Urothelium cell line (cell line): ENCODE measurements at places on chromosomes 6 and 20.

- DNase-seq, result no peak
These were observed 174.1 kb downstream of the NRN1 start for GRCh38 chr6:5832668-5833067.

DNA sequence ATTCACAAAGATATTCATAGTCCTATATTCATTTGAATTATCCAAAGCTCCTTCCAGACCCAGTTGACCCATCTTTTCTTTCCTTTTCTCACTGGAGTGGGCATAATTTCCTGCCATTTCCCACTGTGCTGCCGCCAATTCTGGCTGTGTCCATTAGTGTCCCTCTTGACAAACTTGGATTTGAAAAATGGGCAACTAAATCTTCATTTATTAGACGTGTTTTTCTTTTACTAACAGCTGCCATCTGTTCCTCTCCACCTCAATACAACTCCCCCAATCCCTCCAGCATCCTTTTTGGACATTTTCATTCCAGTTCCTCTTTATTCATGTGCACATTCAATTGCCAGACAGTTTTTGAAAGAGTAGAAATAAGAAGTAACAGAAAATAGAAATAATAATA is 90.5 kb downstream of the PCSK2 start:
- no peak for DNase-seq

DNA sequence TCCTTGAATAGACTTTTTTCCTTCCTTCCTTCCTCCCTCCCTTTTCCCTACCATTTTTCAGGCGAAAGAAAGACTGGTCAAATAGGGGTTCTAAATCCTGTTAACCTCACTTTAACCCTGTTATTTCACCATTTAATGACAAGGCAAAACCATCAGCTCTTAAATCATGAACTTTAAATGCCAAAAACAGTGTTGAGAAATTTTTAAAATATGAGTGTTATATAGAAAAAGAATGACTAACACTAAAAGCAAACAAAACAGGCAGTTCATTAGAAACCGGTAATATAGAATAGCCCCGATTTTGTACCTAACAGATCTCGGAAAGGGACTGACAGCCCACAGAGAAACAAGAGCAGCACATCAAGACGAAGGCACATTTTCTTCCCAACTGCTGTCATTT is 57.4 kb upstream of the CEP85L start:
- DNase-seq, result no peak

GRCh38 chr6:13281686-13282085 is 46.7 kb downstream of the TBC1D7 start:
- no peak for DNase-seq

DNA sequence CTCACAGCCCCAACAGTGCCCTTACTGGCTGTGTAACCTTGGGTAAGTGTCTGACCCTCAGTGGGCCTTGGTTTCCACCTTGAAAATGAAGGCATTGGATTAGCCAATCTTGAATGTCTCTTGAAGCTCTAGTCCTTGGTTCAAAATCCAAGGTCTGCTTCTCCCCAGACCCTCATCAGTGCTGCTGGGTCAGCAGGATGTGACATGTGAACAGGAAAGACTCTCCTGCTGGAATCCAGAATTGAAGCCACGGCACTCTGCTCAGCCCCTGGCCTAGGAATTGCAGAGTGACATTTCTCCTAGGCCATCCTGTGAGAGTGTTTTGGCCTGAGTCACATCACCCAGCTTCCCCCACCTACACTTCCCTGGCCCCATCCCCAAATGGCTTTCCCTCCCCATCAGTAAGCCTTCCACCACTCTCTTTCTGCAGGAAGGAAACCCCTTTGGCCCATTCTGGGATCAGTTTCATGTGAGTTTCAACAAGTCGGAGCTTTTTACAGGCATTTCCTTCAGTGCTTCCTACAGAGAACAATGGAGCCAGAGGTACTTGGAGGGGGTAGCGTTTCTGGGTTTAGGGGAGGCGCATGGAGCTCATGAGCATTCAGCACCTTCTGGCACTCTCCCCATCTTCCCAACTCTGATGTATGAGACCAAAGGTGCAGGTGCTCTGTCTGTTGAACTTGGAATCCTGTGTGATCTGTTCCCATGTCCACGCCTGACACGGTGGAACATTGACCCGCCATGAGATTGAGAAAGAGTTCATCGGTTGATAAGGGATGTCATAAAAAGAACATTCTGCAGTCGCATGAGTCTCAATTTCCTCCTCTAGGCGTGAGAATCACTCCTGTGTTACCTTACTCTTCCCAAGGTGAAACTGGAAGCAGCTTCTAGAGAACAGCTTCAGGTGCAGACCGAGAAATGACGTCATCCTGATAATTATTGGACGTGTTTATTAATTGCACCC is 8.8 kb downstream of the POFUT1 start:
- no peak for DNase-seq

DNA sequence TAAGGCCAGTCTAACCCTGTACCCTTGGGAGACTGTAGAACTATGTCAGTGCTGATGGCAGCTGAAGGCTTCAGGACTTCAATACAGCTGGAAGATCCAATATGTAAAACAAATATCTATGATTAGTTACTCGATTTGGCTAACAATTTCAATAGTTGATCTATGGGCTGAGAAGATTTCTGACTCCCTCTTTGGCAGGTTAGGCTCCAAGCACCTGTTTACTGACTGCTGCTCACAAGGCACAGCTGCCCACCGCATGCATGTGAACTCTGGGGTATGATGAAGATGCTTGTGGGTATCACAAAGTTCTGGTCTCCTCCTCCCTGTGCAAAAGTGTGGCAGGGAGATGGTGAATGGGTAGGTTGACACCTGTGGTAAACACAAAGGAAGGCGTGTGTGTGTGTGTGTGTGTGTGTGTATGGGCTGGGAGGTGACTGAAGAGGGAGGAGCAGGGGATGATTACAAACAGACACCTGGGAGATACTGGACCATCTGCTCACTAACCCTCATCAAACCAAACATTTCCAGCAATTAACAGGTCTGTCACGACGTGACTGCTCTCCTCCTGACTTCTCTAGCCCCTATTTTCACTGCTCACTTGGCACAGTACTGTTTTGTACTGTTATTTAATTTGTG is 18.1 kb downstream of the ELMO2 start:
- no peak for DNase-seq

DNA sequence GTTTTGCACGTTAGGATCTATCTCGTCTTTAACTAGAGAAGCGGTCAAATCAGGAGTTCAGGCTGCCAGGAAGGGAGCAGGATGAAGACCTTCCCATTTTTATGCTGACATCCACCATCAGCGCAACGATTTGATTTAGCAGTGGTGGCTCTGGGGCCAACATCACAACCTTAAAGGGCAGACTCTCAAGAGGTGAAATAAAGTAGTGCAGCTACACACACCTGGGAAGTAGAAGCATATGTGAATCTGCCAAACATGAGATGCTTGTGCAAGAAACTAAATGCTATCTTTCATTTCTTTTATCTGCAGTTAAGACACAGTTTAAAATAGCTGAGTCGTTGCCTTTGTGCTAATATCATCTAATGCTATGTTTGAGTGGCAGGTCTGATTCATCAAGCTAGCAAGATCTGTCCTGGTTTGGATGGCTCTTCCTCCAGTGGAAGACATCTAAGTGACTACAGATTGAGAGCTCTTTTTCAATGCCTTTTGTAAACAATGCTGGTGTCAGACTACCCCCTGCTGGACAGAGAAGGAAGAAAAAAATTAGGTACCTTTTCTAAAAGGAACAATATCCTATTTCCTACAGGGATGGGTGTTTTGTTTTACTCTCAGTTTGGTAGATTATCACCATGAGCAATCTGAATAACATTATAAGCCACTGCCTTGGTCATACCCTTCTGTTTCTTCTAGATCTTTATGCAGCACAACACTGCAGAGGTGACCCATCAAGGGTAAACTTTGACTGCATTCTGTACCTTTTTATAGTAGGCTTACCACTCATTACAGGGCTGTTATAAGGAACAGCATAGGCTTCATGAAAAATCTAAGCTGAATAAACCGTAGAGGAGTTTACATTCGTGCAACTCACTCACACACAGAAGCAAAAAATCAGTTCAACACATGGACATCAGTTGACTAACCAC is 171.6 kb upstream of the FBXL4 start:
- peak; percentile 30 for DNase-seq

DNA sequence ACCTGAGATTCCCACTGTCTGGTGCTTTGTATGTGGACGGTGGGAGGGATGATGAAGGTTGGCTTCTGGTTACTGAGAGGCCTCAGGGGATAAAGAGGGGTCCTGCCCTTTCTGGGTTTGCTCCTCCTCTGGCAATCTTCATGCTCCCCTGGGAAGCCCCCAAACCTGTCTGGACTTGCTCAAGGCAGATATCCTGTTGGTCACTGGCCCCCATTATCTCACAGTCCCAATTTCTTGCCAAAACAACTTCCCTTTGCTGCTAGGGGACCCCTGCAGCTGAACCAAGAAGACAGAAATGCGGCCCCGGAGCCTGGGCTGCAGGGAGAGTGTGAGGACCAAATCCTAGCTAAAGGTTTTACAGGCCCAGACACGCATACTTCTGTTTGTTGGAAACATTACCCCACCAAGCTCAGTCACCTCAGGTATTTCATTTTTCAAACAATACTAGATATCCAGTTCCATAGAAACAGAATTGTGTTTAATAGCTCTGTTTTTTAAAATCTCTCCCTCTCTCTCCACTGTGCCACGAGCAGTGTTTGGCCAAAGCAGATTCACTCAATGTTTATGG is 63.4 kb upstream of the MRPS10 start:
- no peak for DNase-seq

DNA sequence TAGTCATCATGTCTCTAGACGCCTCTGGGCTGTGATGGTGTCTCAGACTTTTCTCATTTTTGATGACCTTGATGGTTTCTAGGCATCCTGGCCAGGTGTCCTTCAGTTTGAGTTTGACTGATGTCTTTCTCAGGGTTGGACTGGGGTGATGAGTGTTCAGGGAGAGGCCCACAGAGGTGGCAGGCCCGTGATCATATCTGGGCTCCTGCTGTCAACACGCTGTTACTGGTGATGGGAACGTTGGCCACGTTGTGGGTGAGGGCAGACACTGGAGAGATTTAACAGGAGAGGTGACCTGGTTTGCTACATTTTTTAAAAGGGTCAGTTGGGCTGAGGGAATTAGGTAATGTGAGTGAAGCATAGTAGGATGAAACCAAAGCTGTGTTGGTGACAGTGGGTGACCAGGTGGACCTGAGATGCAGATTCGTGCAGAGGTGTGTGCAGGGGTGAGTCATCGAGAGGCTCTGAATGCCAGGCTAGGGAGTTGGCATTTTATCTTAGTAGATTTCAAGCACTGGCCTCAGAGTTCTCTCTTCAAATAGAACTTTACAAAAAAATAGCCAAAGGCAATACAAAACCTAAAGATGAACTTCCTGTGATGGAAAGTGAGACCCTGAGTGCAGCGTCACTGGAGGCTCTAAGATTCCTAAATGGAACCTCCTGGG is 174.1 kb downstream of the CDH26 start:
- DNase-seq, result no peak

- DNase-seq, result no peak
These were observed 256.2 kb upstream of the IRAK1BP1 start for GRCh38 chr6:78611102-78611620.

DNA sequence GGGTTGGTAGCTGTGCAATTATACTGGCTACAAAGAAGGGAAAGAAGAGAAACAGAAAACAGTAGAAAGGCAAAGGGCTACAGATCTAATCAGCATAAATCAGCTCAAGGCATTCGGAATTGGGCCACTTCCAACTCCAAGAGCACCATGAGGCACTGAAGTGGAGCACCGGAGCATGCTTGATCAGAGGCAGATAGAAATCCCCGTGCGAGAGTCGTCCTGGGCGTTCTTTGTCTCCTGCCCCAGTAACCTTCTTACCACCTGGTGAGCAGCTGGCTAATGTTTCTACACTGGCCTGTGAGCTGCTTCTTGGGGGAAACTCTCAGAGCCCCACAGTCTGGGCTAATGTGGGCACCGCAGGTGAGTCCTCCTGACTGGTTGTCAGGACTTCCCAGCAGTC is 16.7 kb downstream of the NEDD9 start:
- DNase-seq, result no peak

DNA sequence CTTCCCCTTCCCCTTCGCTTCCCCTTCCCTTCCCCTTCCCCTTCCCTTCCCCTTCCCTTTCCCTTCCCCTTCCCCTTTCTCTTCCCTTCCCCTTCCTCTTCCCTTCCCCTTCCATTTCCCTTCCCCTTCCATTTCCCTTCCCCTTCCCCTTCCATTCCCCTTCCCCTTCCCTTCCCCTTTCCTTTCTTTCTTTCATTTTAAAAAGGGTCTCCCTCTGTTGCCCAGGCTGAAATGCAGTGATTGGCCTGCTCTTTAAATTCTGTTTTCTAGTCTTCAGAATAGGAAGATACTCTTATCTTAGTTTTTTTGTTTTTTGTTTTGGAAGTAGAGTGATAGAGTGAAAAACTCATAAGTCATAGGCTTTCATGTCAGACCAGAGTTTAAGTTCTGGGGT is 85.2 kb downstream of the ANKS1A start:
- DNase-seq, result no peak
